Caco-2 (cell line): ENCODE measurements at places on chromosomes 12 and 14. TPM values are rescaled to one million over a fixed set of nuclear protein-coding genes. Genes with fewer than 3 reads are reported as not detected.

GRCh38 chr12:51192284-51192671 is 19.3 kb upstream of the TFCP2 start:
- no peaks in the 10 kb centered on the region for H3K36me3 ChIP-seq
- no peak overlapping the region for H3K27ac ChIP-seq
- H3K4me1 ChIP-seq, result no peaks in the 10 kb centered on the region
- H3K27me3 ChIP-seq, result no peaks in the 10 kb centered on the region
- H3K4me3 ChIP-seq, result no peak overlapping the region
- no peak for DNase-seq

DNA sequence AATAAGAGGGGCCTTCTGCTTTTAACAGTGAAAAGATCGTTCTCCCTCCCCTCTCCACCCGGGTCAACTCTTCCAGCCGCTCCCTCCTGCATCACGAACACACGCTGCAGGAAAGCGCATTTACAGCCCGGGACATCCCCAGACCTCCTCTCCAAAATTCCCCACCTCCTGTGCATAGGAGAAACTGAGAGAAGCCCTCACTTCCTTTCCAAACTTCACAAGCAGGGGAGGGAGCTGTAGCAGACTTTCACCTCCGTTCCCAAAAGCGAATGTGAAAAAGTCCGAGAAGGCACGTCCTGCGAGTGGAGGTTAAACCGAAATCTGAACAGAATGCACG is 513 bp downstream of the BCAT1 start:
- peaks cover 27% of the 10 kb centered on the region for H3K4me1 ChIP-seq
- peak overlapping the region; percentile 99 for H3K27ac ChIP-seq
- H3K27me3 ChIP-seq, result no peaks in the 10 kb centered on the region
- peak; percentile 26 for DNase-seq

DNA sequence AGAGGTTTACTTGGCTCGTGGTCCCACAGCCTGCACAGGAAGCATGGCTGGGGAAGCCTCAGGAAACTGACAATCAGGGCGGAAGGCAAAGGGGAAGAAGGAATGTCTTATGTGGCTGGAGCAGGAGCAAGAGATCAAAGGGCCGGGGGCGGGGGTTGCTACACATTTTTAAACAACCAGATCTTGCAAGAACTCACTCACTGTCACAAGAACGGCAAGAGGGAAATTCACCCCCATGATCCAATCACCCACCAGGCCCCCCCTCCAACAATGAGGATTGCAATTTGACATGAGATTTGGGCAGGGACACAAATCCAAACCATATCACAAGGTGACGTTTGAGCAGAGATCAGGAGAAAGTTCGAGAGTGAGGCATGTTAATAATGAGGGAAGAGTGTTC is 163.7 kb upstream of the RPH3A start:
- H3K4me1 ChIP-seq, result no peaks in the 10 kb centered on the region
- H3K36me3 ChIP-seq, result no peaks in the 10 kb centered on the region
- no peak overlapping the region for H3K4me3 ChIP-seq
- DNase-seq, result no peak
- no peak overlapping the region for H3K27ac ChIP-seq

DNA sequence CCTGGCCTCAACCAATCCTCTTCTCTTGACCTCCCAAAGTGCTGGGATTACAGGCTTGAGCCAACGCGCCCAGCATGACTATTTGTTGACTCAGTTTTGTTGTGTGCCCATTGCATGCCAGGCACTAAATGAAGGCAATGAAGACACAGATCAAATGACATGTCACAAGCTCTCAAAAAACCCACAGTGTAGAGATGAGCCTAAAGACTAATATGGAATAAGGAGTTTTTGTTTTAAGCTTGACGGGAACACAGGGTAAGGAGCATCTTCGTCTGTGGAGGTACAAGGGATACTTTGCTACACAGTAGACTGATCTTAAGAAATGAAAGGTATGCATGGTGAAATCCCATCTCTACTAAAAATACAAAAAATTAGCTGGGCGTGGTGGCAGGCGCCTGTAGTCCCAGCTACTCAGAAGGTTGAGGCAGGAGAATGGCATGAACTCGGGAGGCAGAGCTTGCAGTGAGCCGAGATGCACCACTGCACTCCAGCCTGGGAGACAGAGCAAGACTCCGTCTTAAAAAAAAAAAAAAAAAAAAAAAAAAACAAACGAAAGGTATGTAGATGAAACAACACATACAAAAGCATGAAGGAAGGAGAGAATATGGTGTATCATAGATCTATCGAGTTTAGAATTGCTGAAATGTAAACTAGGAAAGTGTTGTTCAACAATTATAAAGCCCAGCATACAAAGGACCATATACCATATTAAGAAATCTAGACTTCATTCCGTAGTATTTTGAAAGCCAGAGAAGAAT is 122.1 kb upstream of the PTPRB start:
- no peaks in the 10 kb centered on the region for H3K36me3 ChIP-seq
- no peak for DNase-seq
- peaks cover 28% of the 10 kb centered on the region for H3K4me1 ChIP-seq
- no peaks in the 10 kb centered on the region for H3K27me3 ChIP-seq
- no peak overlapping the region for H3K4me3 ChIP-seq

- DNase-seq, result peak; percentile 34
- no peak overlapping the region for H3K4me3 ChIP-seq
- peaks cover 4% of the 10 kb centered on the region; the same call in 1 of the 2 replicates for H3K4me1 ChIP-seq
- no peak overlapping the region for H3K27ac ChIP-seq
- no peaks in the 10 kb centered on the region for H3K27me3 ChIP-seq
- H3K36me3 ChIP-seq, result no peaks in the 10 kb centered on the region
These were observed 164.0 kb downstream of the FOXN3 start for GRCh38 chr14:89252887-89253532.

DNA sequence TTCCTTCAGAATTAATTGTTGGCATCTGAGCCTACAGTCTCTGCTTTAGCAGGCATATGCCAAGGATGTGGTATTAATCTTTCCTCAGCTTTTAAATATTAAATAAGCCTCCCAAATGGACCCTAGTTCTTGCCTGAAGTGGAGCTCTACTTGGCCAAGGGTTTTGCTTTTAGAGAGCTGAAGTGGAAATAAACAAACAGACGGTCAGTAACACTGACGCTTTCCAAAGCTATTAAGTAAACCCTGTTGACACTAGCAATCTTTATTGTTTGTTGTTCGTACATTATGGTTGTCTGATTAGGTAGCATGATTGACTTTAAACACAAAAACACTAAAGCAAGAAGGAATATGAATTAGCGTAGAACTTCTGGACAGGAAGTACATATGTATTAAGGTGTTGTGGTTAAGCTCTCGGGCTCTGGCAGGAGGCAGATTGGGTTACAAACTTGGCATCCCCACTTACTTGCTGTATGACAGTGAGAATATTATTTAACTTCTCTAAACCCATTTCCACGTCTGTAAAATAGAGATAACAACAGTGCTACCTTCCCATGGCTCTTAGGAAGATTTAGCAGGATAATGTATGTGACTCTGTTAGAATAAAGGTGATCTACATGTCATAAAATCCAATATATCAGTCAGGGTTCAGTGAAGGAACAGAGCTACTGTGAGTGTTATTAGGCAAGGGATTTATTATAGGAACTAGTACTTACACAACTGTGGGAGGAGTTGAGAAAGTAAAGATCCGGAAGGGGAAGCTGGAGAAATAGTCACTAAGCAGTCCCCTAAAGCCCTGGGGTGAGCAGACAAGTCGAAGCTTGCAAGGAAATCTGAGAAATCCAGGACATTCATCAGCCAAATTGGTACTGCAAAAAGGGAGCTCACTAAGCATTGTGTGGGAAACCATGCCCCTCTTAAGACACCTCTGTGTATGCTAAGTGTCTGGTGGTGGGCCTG is 92.2 kb upstream of the ATF7IP start:
- no peak overlapping the region for H3K4me3 ChIP-seq
- H3K27ac ChIP-seq, result no peak overlapping the region
- no peak for DNase-seq
- H3K27me3 ChIP-seq, result no peaks in the 10 kb centered on the region
- no peaks in the 10 kb centered on the region for H3K4me1 ChIP-seq

Gene CLEC4D
- total RNA-seq, result not detected in 2 replicates
